Osteocyte (in vitro differentiated cells): ENCODE measurements at places on chromosomes 5 and 9. TPM values are rescaled to one million over a fixed set of nuclear protein-coding genes. Genes with fewer than 3 reads are reported as not detected.

DNA sequence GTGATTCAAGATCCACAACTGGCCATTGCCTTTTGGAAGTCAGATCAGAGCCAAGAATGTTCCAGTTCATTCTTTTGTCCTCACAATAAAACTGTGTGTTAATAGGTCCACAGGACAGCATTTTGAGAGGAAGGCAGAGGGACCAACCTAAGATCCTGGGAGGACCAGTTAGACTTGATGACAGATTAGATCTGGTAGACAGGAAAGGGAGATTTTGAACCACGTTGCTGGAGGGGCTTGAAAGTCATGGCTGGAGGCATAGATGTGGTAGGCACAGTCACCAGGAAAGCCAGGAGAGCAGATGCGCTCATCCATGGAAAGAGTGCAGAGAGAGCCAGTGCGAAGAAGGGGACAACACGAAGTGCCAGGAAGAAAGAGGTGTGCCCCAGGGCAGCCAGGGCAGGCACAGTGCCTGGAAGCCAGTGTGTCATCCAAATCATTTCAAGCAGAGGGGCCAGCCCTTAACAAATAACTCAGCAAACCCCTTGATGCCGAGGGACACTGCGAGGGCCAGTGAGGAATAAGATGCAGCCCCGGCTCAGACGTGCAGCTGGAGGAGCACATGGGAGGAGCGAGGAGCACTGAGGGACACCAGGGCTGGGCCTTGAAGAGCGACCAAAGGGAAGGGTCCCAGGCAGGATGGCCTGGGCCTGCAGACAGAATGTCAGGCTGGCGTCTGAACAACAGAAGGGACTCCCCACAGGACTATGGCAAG lies 12.8 kb upstream of the SLC2A8 start:
- peaks cover 3% of the 10 kb centered on the region for H3K36me3 ChIP-seq
- no peak overlapping the region for H3K4me3 ChIP-seq
- peaks cover 9% of the 10 kb centered on the region for H3K27me3 ChIP-seq
- peaks cover 15% of the 10 kb centered on the region for H3K4me1 ChIP-seq

- peaks cover 85% of the 10 kb centered on the region for H3K4me1 ChIP-seq
- no peaks in the 10 kb centered on the region for H3K27me3 ChIP-seq
- no peak overlapping the region for H3K4me3 ChIP-seq
- H3K36me3 ChIP-seq, result no peaks in the 10 kb centered on the region
- DNase-seq, result no peak
These were observed 6.4 kb downstream of the GNAQ start for GRCh38 chr9:78025186-78025585.

DNA sequence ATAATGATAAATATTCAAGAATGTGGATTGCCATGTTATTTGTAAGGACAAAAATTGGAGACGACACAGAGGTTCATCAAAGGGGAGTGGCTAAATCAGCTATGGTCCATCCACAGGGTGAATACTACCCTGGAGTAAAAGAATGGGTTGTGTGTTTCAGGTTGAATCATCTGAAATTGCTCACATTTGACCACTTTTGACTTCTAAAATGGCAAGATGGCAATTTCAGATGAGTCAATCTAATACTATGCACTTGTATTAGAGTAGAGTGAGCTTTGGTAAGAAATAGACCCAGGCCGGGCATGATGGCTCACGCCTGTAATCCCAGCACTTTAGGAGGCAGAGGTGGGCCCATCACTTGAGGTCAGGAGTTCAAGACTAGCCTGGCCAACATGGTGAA lies 131.8 kb downstream of the GAPVD1 start:
- no peak overlapping the region for H3K4me3 ChIP-seq
- no peak for DNase-seq
- H3K27ac ChIP-seq, result no peak overlapping the region
- no peaks in the 10 kb centered on the region for H3K4me1 ChIP-seq
- H3K36me3 ChIP-seq, result no peaks in the 10 kb centered on the region

DNA sequence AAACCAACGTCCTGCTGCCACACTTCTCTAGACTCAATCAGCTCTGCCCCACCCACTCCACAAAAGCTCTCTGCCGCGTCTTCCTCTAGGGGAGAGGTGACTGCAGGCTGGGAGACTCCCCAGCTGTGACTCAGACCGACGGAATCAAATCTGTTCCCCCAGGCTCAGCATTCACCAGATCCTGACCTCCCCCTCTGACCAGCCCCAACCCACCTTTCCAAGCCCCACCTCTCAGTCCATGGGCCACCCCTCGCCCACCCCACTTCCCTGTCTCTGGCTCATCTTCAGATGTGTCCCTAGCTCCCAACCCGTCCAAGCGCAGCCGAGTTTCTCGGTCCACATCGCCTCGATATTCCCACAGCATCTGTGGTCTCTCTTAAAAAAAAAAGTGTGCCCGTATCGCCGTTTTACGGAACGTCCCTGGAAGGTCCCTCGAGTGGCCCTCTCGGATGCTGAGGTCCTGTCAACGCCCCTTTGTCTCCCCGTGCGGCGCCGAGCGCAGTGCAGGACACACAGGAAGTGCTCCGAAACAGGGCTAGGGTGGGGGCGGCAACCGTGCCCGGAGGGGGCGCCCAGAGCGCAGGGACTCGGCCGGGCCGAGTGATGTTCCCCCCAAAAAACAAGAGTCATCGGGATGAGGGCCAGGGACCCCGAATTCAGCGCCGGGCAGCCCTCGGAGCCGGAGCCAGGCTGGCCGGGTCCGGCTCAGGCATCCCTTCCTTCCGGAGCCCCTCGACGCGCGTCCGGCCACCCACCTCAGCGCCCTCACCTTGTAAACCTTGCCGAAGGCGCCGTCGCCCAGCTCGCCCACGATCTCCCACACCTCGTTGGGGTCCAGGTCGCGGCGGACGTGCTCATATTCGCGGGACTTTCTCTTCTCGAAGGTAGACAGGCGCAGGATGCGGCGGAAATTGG lies 649 bp downstream of the STK10 start:
- H3K4me3 ChIP-seq, result peak overlapping the region; percentile 98
- H3K36me3 ChIP-seq, result peaks cover 4% of the 10 kb centered on the region
- no peaks in the 10 kb centered on the region for H3K27me3 ChIP-seq

GRCh38 chr9:35679766-35680330 lies 6.1 kb downstream of the CA9 start:
- H3K36me3 ChIP-seq, result peaks cover 25% of the 10 kb centered on the region
- H3K4me1 ChIP-seq, result peaks cover 66% of the 10 kb centered on the region
- DNase-seq, result no peak
- H3K4me3 ChIP-seq, result no peak overlapping the region
- no peaks in the 10 kb centered on the region for H3K27me3 ChIP-seq

DNA sequence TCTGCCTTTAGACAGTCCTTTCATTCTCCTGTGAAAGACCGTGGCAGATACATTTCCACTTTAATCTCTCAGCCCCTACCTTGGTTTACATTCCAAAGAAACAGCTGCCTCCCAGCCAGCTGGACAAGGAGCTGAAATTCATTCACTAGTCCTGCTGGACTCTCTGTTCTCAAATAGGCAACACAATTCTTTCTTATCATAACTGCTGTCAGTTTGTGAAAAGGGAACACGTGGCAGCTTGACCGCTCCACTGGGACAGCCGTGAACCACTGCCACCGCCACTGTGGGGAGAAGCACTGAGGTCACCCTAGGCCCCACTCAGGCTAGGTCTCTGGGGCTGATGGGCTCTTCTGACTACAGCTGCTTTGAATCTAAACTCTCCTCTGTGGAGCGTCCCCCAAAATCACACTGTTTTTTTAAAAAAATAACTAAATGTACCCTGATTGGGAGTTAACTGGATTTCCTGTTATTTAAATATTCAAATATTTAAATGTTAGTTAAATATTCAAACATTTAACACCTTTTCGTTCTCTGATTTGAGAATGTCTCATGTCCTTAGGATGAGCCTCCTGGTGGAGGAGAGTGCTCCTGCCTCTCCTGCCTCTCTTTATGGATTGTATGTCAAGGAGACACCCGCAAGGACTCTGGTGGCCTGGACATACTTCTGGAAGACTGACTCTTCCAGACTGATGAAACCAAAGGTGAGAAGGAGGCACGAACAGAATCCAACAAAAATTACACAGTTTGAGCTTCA lies 120.1 kb downstream of the BOD1 start:
- H3K36me3 ChIP-seq, result no peaks in the 10 kb centered on the region
- H3K27ac ChIP-seq, result peak overlapping the region; percentile 78
- H3K4me3 ChIP-seq, result no peak overlapping the region
- H3K27me3 ChIP-seq, result no peaks in the 10 kb centered on the region
- peaks cover 58% of the 10 kb centered on the region for H3K4me1 ChIP-seq
- peak; percentile 62 for DNase-seq

GRCh38 chr5:60410427-60410826 lies 289.5 kb downstream of the DEPDC1B start:
- H3K36me3 ChIP-seq, result no peaks in the 10 kb centered on the region
- no peak for DNase-seq
- peaks cover 10% of the 10 kb centered on the region for H3K4me1 ChIP-seq
- no peak overlapping the region for H3K27ac ChIP-seq

DNA sequence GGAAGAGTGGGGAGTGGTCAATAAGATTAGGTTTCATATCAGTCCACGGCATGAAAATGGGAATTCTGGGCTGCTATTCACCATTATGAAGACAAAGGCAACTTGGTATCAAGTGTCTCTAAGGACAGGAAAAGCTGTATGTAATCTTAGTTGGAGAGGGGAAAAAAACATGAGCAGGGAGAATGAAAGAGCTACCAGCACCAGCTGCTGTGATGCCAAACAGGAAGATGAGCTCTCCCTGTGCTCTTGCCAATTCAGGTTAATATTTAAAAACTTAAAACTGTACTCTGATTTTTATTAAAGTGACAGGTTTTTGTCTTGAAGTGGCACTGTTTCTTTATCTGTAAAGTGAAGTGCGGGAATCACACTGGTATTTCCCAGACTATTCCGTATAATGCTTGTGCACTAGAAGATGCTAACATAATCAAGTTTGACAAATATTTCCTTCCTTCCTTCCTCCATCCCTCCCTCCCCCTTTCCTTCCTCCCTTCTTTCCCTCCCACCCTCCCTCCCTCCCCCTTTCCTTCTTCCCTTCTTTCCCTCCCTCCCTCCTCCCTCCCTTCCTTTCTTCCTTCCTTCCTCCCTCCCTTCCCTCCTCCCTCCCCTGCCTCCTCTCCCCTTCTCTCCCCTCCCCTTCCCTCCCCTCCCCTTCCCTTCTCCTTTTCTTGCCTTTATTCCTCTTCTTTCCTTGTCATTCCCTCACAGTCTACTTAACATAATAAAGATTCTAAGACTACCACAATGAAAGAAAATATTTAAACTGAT lies 1383.0 kb upstream of the C9orf72 start:
- no peaks in the 10 kb centered on the region for H3K36me3 ChIP-seq
- no peaks in the 10 kb centered on the region for H3K4me1 ChIP-seq
- H3K4me3 ChIP-seq, result no peak overlapping the region

- no peaks in the 10 kb centered on the region for H3K27me3 ChIP-seq
- H3K27ac ChIP-seq, result no peak overlapping the region
- H3K4me1 ChIP-seq, result peaks cover 5% of the 10 kb centered on the region
- no peak overlapping the region for H3K4me3 ChIP-seq
- DNase-seq, result no peak
- no peaks in the 10 kb centered on the region for H3K36me3 ChIP-seq
These were observed 151.9 kb downstream of the INSYN2B start for GRCh38 chr5:169828385-169828784.

GRCh38 chr9:95760791-95761190 lies 114.7 kb upstream of the ERCC6L2 start:
- H3K27ac ChIP-seq, result no peak overlapping the region
- peaks cover 26% of the 10 kb centered on the region for H3K4me1 ChIP-seq
- no peaks in the 10 kb centered on the region for H3K27me3 ChIP-seq
- H3K4me3 ChIP-seq, result no peak overlapping the region

GRCh38 chr9:134858051-134858841 lies 22.4 kb upstream of the FCN2 start:
- no peak overlapping the region for H3K27ac ChIP-seq
- H3K27me3 ChIP-seq, result no peaks in the 10 kb centered on the region
- no peak overlapping the region for H3K4me3 ChIP-seq
- DNase-seq, result peak; percentile 51
- peaks cover 1% of the 10 kb centered on the region for H3K36me3 ChIP-seq

GRCh38 chr5:75152860-75153259 lies 83.8 kb downstream of the ANKRD31 start:
- H3K36me3 ChIP-seq, result no peaks in the 10 kb centered on the region
- no peaks in the 10 kb centered on the region for H3K4me1 ChIP-seq
- no peak for DNase-seq
- H3K27ac ChIP-seq, result no peak overlapping the region
- H3K4me3 ChIP-seq, result no peak overlapping the region

DNA sequence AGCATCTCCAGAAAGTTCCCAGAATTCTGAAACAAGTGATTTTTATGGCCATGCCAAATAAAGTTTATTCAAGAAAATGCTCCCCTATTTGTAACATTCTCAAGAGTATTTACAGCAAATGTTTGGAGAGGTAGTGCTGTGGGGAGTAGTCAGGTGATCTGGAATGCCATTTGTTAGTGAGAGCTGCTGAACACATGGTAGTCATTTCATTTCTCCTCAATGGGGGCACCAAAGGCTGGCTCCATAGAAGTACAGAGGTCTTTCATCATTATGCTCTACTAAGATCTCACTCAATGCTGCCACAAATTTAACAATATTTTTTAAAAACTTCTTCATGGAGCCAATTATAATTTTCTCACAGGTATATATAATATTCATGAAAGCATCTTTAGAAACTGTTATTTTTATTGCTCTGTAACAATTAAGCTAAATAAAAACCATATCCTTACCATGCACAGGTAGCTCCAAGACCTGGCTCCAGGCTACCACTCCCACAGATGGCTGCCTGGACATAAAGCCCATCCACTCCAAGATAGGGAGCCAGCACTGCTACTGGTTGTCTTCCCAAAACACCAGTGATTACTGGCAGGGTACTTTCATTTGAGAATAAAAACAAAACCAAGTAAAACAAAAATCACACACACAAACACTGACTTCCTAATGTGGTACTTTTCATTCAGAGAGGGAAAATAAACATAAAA lies 200.8 kb downstream of the PLK2 start:
- H3K27ac ChIP-seq, result peak overlapping the region; percentile 66
- peak overlapping the region; percentile 8 for H3K4me3 ChIP-seq
- H3K27me3 ChIP-seq, result peaks cover 2% of the 10 kb centered on the region
- H3K4me1 ChIP-seq, result peaks cover 15% of the 10 kb centered on the region

DNA sequence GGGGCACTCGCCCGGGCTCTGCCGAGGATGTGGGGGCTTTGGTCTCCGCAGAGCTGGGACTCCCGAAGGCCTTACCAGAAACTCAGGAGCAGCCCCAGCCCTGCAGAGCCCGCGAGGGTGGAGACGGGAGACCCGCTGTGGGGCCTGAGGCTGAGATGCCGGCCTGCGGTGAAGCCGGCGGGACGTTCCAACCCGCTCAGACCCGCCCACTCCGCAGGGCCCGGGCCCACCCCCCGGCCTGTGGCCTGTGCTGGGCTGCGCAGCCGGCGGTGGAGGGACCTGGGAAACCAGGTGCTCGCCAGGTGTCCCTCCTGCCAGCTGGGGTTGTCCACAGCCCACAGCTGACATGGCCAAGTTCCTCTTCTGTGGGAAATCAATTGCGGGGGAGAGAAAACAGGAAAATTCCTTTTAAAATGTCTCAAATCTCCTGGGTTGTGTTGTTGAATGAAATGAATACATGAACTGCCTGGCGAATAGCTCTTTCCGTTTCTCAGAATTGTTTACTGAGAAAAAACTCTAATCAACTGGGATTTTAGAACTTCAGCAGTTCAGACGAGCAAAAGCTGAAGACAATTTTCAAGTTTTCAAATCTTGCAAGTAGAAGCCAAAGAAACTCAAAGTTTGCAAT lies 49.0 kb upstream of the IRX4 start:
- no peaks in the 10 kb centered on the region for H3K4me1 ChIP-seq
- no peaks in the 10 kb centered on the region for H3K36me3 ChIP-seq
- peaks cover 20% of the 10 kb centered on the region for H3K27me3 ChIP-seq

Gene DBH
- not detected in 2 replicates for total RNA-seq

Gene RASGRF2
- total RNA-seq, result 0.05 TPM in 2 replicates

Gene GPBP1
- total RNA-seq, result 58.4 and 65.3 TPM in 2 replicates

Gene COMMD10
- 21.2 and 26.3 TPM in 2 replicates for total RNA-seq

Gene AGPAT2
- total RNA-seq, result 34.4 and 36.4 TPM in 2 replicates
